ENCODE measurements at places on chromosomes 5 and 9.

DNA sequence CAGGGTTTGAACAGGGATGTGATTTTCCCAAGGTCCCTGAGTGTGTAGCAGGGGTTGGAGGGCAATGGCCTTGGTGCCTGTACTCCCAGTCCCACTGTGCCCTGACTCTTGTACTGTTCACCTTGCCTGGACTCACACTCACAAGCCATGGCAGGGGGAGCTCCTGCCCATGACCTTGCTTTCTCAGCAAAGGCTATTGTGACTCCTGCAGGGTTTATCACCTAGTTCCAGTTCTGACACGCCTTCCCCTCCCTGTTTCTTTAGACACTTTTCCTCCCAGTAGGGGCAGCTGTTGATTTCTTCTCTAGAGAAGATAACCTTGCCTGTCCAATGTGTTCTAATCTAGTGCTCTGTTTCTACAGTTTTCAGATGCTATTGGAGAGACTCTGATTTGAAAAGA lies 139.5 kb downstream of the FSTL4 start:
- no peak for DNase-seq

DNA sequence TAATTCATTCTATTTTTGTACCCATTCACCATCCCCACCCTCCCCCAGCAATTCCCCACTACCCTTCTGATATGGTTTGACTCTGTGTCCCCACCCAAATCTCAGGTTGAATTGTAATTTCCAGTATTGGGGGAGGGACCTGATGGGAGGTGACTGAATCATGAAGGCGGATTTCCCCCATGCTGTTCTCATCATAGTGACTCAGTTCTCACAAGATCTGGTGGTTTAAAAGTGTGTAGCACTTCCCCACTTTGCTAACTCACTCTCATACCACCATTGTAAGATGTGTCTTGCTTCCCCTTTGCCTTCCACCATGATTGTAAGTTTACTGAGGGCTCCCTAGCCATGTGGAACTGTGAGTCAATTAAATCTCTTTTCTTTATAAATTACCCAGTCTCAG lies 25.9 kb upstream of the TESK1 start:
- DNase-seq, result no peak

- no peak for DNase-seq
Observed at GRCh38 chr9:28503573-28503972, 930.3 kb upstream of the C9orf72 start.

GRCh38 chr9:89940625-89941024 lies 335.8 kb downstream of the GADD45G start:
- DNase-seq, result no peak

DNA sequence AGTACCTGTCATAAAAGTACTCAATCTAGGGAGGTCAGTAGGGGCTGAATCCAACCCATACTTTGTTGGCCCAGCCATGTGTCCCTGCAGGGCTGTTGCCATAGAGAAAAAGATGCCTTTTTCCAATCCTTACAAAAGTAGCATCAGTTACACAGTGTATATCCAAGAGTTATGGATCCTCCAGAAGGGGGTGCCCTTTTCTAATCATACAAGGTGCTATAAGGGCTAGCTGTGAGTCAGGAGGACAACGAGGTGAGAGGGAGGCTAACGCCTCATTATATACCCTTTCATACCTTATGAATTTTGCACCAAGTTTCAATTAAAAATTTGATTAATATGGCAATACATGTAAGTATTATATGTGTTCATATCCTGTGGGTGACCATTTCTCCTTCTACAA lies 4.8 kb downstream of the KIAA0825 start:
- DNase-seq, result no peak

- DNase-seq, result no peak
Observed at GRCh38 chr9:116432051-116432450, 255.1 kb upstream of the TRIM32 start.

- DNase-seq, result no peak
Observed at GRCh38 chr5:180522330-180522729, 28.2 kb downstream of the CNOT6 start.

DNA sequence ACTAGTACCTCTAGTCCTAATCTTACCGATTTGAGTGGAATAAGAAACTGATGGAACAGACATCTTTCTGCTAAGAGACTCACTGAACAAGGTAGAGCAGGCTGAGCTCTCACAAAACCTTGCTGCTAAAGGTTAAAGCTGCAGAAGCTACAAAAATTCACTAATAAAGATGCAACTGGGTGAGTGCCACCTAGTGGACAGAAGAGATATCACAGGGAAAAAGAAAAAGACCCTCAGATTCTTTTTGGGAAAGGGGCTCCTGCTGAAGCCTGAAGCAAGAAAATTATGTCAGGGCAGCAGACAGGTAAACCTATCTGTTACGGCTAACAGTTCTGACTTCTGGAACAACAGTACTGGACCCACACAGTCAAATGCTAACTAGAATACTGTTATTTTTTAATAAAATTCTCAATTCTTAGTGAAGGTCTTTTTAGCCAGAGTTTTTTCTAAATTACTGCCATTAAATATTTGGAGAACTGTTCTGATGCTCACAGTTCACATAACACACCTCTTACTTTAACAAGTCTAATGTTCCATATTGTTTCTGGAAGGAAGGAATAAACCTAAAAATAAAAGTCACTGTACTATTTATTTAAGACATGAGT lies 51.2 kb downstream of the DIAPH1 start:
- no peak for DNase-seq

GRCh38 chr5:23012842-23013241 lies 159.7 kb upstream of the CDH12 start:
- no peak for DNase-seq

DNA sequence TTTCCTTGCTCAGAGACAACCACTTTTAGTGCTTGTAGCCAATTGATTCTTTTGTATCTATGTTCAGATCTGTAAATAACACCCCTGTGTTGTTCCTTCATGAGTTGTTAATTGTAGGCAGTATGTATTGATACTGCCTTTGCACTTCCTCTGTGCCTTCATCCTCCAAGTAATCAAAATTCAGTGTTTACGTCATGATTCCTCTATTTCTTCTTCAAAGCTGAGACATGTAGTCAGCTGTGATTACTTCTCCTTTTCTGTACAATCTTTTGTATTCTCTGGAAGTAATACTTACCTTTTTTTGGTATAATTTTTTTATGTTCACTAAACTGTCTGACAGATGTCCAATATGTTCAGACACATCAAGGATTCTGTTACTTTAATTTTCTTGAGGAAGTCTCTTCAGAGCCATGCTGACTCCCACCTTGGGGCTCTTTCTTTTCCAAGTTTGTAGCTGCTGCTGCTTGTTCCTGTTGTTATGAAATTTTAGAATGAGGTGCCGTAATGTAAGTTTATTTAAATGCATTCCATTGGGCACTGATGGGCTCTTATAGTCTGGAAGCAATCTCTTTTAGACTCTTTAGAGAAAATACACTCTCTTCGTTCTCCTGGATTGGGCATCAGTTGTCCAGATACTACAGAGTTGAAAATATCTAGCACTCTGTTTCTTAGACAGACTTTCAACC lies 30.5 kb upstream of the LRRC70 start:
- DNase-seq, result no peak

DNA sequence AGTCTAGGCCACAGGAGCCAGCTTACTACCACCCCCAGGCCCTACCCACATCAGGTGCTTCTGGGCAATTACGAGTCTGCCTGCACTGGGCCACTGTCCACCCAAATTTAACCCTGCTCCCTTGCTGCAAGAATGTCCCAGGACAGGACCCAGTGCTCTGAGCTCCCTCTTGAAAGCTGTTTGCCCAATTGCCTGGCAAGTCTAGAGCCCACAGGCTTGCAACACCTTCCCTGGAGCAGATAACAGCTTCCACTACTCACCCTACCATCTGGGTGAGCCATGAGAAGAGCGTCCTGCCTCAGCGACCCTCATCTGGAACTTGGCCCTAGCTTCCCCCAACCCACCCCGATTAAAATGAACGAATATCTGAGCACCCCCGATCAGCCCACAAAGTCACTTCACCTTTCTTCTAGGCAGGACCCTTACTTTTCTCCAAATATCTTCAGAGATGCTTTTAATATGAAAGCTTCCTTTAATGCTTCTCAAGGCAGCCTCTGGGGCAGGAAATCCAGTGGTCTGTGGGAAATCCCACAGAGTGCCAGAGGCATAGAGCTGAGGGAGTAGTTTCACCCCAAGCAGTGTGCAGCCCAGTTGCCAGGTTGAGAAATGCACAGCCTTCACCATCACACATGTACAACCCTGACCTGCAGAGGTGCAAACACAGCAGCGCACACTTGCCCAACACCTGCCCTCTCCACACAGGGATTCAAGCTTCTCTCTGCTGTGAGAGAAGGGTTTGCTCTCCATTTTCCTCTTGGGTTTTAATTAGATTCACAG lies 10.6 kb downstream of the ACSL6 start:
- no peak for DNase-seq

DNA sequence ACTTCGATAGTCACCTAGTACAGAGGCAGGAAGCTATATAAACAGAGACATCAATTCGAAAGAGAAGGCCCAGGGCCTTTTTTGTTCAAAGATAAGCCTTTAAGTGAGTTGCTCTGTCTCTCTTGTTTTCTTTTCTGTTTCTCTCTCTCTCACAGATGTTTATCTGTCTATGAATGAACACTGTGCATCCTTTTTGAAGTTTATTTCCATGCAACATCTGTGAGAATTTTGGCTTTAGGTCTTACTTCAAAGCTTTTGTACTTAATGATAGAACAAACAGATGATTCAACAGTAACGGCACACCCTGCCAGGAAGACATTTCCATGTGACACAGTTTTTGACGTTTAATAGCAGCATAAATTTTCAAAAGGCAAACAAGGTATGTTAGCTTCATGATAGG lies 1413.1 kb upstream of the CDH6 start:
- no peak for DNase-seq

DNA sequence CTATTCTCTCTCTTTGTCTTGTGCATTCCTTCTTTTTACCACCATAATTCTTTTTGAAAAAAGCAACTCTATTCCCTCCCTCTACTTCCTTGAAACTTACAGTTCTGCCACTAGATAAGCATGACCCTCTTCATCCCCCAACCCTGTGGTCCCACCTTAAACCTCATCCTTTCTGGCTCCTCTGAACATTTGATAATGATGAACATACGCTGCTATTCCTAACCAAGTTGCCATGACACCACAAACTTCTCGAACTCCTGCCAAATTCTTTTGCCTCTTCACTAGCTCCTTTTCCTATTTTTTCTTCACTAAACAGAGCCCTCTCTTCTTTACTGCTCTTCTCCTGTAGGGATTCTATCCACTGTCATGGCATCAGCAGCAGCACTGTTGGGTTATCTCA lies 57.1 kb downstream of the MOCS2 start:
- no peak for DNase-seq

DNA sequence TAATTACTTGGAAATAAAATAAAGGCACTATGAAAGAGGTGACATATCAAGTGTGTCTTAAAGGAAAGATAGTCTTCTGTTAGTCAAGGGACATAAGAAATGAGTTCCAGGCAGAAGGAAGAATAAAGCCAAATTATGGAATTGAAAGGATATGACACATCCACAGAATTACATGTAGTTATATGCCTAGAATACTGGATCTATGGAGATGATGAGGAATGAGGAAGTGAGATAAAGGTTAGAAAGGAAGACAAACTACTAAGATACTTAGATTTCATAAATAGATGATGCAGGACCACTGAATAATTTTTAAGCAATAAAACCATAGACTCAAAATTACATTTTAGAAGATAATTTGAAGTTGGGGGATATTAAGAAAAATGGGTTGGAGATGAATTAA lies 609.8 kb downstream of the PTPRD start:
- DNase-seq, result no peak

DNA sequence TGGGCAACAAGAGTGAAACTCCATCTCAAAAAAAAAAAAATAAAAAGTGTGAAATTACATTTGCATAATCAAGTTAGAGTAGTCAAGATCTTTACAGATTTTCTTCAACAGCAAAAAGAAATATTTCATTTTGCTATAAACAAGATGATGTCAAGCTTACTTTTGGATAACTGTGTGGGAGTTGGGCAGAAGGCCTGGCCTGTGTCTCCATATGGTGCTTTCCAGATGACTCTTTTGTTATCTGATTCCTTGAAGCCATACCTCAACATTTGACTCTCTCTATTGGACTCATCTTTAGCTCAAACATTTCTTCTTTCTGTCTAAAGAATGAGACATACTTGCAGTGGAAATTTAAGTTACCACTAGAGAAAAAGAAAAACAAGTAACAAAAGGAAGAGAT lies 246.8 kb downstream of the MSX2 start:
- DNase-seq, result no peak

DNA sequence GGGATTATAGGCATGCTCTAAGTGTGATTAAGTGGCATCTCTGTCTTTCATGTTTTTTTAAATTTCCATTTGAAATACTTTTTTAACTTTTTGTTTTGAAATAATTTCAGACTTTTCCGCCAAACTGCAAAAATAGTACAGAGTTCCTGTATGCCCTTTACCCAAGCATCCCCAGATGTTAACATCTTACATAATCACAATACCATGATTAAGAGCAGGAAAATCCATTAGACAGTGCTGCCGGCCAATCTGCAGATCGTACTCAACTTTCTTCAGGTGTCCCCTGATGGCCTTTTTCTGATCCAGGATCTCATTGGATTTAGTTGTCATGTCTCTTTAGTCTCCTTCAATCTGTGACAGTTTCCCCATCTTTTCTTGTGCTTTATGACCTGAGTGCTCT lies 49.0 kb downstream of the ERGIC1 start:
- no peak for DNase-seq

DNA sequence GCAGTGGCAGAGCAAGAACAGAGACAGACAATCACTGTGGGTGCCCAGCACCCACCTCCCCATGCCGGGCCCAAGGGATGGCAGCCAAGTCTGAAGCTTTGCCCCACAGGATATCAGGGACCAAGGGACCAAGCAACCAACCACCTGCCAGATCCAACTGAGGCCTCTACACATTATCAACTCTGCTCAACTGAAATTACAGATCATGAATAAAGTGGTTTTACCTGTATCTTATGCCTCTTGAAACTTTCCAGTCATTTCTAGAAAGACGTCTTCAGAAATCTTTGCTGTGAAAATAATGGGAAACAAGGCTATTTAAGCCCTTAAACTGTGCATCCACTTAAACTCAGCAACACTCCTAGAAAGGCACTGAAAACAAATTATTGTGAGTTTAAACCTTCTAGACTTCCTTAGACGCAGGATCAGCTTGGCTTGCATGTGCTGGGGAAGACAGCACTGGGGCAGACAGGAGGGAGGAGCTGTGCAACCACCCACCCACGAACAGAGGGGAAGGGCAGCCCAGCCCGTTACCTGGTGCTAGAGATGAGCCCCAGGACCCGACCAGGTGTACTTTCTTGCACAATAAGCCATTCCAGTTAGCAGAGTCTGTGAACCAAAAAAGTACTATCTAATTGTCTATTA lies 80.0 kb downstream of the SEMA4D start:
- DNase-seq, result no peak

DNA sequence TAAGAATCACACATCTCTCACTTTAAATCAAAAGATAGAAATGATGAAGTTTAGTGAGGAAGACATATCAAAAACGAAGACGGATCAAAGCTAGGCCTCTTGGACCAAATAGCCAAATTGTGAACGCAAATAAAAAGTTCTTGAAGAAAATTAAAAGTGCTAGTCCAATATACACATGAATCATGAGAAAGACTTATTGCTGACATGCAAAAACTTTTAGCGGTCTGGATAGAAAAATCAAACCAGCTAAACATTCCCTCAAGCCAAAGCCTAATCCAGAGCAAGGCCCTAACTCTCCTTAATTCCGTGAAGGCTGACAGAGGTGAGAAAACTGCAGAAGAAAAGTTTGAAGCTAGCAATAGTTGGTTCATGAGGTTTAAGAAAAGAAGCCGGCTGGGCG lies 164.4 kb upstream of the PANK3 start:
- no peak for DNase-seq
